ENCODE measurements at places on chromosomes 16 and 17. TPM values are rescaled to one million over a fixed set of nuclear protein-coding genes. Genes with fewer than 3 reads are reported as not detected.

- H3K27me3 ChIP-seq: no peaks in the 10 kb centered on the region
- peaks cover 34% of the 10 kb centered on the region for H3K4me1 ChIP-seq
- H3K36me3 ChIP-seq: peaks cover 11% of the 10 kb centered on the region
Observed at GRCh38 chr17:61862105-61862574, 1.2 kb downstream of the BRIP1 start.

- H3K36me3 ChIP-seq: no peaks in the 10 kb centered on the region
- no peak for DNase-seq
- no peaks in the 10 kb centered on the region for H3K27me3 ChIP-seq
Observed at GRCh38 chr17:14113137-14113536, 43.8 kb downstream of the COX10 start.

- no peaks in the 10 kb centered on the region for H3K36me3 ChIP-seq
- H3K27ac ChIP-seq: no peak overlapping the region
- DNase-seq: no peak
- H3K27me3 ChIP-seq: 0 out of 2 replicates have a peak, but pooled peaks cover 7% of the 10 kb centered on the region
- no peak overlapping the region for H3K4me3 ChIP-seq
Observed at GRCh38 chr17:34652021-34652555, 72.7 kb downstream of the TMEM132E start.

Gene KRTAP1-5
- not detected for total RNA-seq

Gene CCDC200
- total RNA-seq: not detected

Gene IST1
- 75.2 TPM for total RNA-seq

Gene EIF1
- total RNA-seq: 95.9 TPM

Gene ZPBP2
- not detected for total RNA-seq
